ENCODE measurements at places on chromosomes 6 and 20.

DNA sequence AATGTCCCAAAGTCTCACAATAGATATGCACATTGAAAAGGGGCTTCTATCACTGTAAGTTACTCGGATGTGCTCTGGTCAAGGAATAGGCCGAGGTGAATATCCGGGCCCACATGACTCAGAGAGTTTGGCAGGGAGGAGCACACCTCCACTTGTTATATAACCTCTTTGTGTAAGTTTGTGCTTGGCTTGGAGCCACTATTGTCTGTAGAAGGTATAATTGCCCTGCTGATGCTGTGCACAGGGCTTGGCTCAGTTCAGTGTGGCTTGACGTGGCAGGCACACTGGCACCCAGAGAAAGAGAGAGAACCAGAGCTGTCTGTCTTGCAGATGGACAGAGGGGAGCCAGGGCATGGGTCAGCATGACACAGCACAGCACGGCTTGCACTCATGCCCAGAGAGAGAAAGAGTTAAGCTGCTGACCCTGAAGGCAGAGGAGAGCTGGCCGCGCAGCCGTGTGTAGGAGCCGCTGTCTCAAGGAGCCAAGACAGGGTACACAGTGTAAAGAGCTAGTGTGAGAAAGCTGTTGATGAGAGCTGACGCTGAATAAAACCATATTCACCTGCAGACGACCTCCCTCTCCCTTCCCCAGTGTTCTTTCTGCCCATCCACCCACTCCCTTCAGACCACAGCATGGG, 482.5 kb downstream of the C6orf118 start:
- no peak for DNase-seq

DNA sequence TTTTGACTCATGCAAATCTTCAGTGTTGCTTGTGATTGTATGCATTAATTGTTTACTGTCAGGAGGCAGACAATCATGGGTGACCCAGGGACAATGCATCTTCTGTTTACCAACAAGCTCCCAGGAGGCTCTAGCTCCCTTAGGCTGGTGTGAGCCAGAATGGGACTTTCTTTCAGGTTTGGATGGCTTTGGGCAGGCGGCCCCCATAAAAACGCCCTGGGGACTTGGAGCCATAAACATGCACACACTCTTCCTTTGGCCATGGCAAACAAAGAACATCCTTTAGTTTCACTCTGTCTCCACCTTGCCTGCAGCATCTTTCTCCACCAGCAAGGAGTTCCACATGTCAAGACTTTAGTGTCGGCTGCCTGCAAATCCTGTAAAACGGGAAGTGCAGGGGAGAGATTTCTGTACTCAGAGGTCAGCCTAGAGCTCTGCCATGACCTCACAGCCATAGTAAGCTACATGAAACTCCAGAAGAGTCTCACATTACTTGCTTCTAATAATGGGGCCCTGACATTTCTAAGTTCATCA, 127.6 kb downstream of the MAP3K7 start:
- DNase-seq = no peak

DNA sequence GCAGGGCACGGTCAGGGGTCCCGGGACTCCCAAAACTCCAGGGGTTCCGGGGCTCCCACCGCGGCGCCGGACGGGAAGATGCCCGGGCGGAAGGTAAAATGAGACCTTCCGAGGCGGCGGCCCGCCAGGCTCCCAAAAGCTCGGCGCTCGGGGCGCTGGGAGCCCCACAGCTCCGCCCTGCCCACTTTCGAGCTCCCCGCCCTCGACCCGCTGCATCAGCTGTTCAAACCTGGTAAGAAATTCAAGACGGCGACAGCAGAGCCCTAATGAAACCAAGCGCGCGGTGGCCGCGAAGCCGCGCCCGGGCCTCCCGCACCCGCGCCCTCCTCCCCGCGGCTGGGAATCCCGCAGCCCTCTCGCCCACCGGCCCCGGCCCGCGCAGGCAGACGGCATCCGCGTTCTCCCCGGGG, 369 bp downstream of the SLC4A11 start:
- no peak for DNase-seq

DNA sequence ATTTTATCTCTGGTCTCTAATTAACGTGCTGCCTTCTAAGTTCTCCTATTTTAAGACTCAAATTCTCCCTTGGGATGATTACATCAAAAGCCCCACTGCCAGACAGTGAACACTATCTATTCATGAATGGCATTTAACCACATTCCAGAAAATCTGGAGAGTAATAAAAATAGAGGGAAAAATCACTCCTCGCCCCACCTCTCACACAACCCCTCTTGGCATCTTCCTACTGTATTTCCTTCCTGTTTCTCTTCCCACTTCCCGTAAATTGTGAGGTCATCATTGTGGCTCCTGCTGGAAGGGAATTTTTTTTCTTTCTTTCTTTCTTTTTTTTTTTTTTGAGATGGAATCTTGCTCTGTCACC, 31.5 kb downstream of the RAB44 start:
- DNase-seq = no peak

GRCh38 chr6:125904871-125905270, 51.7 kb upstream of the HINT3 start:
- DNase-seq = no peak

DNA sequence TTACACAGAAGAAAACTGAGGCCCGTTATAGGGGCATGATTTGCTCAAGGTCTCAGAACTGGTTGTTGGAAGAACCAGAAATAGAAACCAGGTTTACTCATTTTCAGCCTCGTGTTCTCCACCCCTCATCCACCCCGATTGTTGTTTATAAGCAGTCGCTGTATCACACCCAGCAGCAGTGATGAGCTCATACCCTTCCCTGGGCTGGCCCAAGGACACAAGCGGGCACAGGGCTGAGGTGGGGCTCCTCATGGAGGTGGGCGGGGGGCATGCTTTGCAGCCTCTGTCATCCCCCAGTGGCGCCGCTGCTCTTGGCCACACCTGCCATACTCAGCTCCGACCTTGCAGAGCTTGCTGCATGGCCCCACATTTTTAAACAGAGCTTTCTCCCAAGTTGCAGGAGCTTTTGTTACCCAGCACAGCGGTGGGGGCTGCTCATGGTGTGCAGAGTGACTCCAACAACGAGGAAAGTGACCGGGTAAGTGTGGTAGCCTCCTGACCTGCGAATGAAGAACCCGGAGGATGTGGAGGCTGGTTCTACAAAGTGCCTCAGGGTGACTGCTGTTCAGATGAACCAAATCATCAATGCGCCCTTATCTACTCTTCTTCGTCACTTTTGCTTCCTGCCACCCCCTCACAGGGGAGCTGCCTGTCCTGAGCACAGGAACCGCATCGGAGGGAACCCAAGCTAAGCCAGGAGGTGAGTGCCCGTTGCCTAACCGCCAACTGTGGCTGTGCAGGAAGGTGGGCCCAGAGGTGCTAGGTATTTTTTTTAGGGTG, 43.6 kb upstream of the NKX2-2 start:
- no peak for DNase-seq

GRCh38 chr6:7469696-7470095, 71.8 kb upstream of the DSP start:
- DNase-seq = no peak

DNA sequence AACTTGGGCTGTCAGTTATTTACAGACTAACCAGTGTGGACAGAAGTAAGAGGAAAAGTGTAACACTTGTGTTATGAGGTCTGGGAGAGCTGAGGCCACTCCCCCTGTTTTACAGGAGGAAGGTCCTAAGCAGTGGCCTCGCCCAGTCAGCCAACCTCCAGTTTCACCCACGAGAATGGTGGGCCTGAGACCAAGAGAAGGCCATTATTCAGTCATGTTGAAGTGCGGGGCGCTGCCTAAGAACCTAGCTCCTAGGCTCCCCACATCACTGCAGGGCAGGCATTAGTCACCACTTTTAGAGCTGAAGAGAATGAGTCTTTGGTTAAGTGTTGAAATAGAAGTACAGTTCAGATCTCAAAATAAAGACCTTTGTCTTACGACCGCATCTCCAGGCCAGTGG, 27.9 kb downstream of the CDYL start:
- DNase-seq = no peak

All from NCI-H1930 (cell line).